D341Med (cell line): ENCODE measurements at places on chromosomes 6 and 20.

DNA sequence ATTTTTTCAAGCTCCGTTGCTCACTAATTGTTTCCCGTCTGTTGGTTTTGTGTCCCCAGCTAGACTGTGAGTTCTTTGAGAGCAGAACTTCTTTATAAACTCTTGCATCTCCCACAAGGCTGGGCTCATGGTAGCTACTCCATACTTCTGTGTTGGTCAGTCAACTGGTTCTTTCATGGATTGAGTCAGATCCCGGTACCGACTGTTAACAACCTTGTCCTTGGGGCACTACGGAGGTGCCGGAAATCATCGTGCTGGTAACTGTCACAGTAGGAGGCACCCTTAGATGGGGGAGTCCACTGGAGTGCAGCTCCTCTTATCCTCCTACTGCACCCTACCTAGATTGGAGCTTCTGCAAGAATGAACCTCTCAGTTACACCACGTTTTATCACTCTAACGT, 8.6 kb upstream of the STX16 start:
- no peak for DNase-seq

DNA sequence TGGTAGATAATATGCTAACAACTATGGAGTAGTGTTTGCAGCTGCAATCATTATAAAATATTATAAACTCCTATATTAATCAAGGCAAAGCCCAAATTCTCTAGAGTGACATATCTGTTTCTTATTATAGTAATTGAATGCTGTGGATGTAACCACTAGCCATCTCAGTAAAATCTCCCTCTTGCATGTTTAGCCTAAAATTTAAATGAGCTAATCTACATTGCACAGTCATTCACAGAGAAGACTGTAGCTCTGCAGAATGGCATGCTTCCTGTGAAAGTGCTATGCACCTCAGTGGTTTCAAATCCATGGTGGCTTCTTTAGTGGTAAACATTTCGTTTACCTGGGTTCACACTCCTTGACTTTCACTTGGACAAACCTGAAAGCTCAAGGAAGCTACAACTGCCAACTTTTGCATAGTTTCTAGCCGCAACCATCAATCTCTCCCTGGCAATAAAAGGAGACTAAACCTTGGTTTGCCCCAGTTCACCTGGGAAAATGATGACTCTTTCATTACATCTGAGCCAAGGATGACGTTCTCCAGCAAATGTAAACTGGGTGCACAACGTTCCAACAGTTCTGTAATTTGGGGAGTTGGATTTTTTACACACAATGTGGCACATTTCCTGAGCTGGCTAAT, 47.2 kb downstream of the FILIP1 start:
- DNase-seq, result no peak

DNA sequence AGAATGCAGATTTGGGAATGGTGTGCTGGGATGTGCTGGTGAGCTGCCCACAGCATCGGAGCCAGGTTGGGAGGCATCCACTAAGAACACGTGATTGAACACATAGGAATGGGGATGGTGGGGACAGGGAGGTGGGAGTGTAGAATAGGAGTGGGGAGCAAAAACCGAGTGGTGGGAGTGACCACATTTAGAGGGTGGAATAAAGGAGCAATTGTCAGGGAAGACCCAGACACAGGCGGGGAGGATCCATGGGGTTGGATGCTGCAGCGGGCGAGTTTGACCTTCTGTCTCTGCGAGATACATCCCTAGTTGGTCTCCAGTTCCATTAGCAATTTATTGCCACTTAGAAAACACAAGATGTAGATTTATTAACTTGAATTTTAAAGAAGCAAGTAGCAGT, 4.7 kb downstream of the NAA20 start:
- no peak for DNase-seq

GRCh38 chr6:79468116-79468515, 69.1 kb downstream of the LCA5 start:
- no peak for DNase-seq

DNA sequence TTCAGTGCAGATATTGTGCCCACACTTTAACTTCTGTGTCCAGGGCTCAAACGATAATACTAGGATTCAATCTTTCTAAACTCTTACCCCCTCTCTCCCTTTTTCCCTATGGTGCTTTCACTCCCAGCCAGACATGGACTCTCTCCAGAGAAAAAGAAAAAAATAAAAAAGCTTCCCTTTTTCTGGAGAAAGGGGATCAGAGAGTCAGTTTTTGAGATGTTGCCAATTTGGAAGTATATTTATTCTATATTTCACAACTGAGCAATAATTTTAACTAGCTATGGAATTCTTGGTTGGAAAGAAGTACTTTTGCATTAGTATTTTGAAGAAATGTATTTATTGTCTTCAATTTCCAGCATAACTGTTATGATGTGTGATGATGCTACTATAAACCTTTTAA, 72.2 kb upstream of the ZFP64 start:
- no peak for DNase-seq

- peak; percentile 66 for DNase-seq
These were observed 184.2 kb upstream of the BMP2 start for GRCh38 chr20:6583134-6583738.

DNA sequence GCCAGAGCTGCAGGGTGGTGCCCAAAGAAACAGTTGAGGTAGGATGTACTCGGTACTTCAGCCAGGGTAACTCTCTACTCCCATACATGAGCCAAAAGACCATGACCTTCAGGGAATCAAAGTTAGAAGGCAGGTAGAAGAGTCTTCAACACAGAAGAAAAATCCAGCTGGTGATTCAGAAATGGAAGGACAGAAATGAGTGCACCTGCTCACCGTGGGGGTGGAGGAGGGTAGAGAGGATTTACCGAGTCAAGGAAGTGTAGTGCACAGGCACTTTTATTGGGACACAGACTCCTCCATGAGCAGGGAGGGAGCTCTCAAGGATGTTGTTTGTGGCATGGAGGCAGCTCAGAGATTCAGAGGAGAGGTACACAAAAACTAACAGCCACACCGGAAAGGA, 330.3 kb upstream of the PRDM1 start:
- no peak for DNase-seq

GRCh38 chr20:47934761-47935160, 149.5 kb upstream of the SULF2 start:
- no peak for DNase-seq

DNA sequence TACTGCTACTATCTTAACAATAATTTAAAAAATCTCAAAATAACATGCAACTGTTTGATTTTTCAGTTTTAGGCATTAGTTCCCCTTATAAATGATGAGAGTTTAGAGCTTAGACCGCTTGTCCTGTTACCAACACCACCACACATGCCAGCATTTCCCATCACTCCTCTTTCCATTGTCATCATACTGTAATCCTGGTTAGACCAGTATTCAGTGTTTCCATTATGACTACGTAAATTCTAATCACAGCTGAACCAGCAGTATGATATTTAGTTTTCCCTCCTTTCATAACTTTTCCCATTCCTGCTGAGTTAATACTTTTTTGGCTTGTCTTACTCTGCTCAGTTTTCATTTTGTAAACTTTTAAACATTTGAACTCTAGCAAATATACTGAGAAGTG, 12.2 kb upstream of the TBC1D20 start:
- DNase-seq, result no peak

DNA sequence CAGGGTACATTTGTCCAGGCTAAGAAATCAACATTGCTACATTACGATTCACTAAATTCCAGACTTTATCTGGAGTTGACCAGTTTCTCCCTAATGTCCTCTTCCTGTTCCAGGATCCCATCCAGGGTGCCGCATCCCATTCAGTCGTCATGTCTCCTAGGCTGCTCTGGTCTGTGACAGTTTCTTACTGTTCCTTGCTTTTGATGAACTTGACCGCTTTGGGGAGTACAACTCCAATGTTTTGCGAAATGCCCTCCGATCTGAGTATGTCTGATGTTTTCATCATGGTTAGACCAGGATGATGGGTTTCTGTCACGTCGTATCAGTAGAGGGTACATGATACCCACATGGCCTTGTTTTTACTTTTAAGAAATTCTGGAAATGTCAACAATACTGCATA, 62.2 kb downstream of the CTCFL start:
- no peak for DNase-seq

GRCh38 chr6:16659466-16660156, 101.6 kb downstream of the ATXN1 start:
- no peak for DNase-seq

DNA sequence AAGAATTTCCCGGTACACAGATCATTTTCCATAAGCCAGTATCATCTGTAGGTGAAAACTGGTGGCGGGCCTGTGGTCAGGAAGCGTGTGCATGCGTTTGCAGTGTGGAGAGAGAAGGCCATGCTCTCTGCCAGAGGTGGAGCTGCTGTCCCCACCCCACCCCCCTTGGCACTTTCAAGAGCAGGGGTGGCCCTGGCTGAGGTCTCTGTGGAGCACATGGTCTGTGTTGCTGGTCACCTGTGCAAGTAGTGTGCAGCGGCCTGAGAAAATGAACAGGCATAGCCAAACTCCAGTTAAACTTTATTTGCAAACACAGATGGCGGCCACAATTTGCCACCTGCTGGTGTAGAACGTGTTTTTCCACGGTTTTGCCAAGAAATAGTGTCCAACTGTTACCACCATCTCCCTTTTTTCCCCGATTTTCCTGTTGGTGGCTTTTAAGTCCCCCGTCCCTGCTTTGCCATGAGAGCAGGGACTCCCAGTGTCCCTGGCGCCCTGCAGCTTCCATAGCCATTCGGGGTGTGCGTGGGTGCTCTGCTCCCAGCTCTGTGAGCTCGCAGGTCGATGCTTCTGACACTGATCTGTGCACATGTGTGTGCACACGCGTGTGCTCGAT, 2.5 kb downstream of the ADRM1 start:
- no peak for DNase-seq

GRCh38 chr6:88490195-88490907, 324.2 kb upstream of the CNR1 start:
- DNase-seq, result no peak

GRCh38 chr6:142223938-142224337, 76.9 kb downstream of the VTA1 start:
- DNase-seq, result no peak

GRCh38 chr6:104527761-104528415, 331.8 kb downstream of the HACE1 start:
- peak; percentile 47 for DNase-seq

- DNase-seq, result no peak
These were observed 69.3 kb downstream of the PTPN1 start for GRCh38 chr20:50579511-50579910.

GRCh38 chr20:40508821-40509220, 180.2 kb downstream of the MAFB start:
- DNase-seq, result no peak

DNA sequence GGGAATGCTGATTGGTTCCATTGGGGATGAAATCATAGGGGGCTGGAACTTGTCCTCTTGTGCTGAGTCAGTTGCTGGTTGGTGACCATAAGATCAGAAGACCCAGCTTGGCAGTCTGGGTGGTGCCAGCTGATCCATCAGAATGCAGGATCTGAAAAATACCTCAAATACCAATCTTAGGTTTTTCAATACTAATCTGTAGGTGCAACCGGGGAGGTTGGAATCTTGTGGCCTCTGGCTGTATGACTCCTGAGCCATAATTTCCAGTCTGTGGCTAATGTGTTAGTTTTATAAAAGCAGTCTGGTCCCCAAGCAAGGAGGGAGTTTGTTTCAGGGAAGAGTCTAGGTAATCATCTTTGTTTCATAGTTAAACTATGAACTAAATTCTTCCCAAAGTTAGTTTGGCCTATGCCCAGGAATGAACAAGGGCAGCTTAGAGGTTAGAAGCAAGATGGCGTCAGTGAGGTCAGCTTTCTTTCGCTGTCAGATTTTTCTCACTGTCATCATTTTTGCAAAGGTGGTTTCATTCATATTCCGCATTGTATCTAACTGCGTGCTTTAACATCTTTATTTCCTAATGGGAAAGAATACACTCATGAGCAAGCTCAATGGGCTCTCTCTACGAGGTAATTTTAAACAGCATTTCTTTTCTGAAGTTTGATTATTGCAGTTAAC, 2.0 kb downstream of the ARMH2 start:
- no peak for DNase-seq

- no peak for DNase-seq
These were observed 703.5 kb downstream of the TFAP2A start for GRCh38 chr6:9711365-9711764.

- DNase-seq, result no peak
These were observed 695 bp upstream of the TGIF2 start for GRCh38 chr20:36572701-36573102.
